ENCODE measurements at places on chromosomes 5 and 9.
A peak's percentile ranks its signal among the peaks of the same experiment; 100 is the strongest.

GRCh38 chr9:36728651-36729520 is 156.2 kb downstream of the MELK start:
- DNase-seq: peak; percentile 86

GRCh38 chr9:91816356-91816755 is 133.7 kb downstream of the ROR2 start:
- no peak for DNase-seq

DNA sequence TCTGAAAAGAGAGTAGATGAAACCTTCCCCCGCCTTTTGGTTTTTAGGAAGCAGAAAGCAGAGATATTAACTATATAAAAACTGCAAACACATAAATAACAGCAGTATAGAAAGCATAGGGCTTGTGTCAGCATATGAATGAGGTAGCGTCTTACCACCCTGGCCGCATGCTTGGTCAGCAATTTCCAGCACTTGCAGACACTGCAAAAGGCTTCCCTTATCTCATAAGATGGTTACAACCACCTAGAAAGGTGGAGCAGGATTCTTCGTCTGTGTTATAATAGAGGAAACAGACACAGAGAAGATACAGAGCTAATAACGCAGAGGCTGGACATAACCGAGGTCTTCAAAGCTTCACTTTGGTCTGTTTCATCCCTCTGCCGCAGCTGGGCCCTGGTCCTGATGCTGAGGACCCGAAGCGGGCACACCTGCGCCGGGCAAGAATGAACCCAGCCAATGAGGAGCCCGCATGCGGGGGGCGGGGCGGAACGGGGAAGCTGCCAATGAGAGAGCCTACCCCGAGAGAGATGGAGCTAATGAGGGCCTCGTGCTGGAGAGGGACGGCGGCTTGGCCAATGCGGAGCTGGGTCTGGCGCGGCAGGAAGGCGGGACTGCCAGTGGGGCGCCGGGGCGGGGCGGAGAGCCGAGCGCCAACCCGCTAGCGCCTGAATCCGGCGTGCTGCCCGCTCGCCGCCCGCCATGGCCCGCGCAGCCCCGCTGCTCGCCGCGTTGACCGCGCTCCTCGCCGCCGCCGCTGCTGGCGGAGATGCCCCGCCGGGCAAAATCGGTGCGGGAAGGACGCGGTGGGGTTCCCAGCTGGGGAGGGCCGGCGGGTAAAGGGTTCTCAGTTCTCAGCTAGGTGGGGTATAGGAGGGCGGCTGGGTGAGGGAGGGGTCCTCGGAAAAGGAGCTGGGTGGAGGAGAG is at the start of gene PCYOX1L:
Gene PCYOX1L, plus strand, starts transcription at position 677 of the 924 bp plus-strand sequence. Its CDS starts 23 bp downstream, at position 700.
- DNase-seq: peak; percentile 95

DNA sequence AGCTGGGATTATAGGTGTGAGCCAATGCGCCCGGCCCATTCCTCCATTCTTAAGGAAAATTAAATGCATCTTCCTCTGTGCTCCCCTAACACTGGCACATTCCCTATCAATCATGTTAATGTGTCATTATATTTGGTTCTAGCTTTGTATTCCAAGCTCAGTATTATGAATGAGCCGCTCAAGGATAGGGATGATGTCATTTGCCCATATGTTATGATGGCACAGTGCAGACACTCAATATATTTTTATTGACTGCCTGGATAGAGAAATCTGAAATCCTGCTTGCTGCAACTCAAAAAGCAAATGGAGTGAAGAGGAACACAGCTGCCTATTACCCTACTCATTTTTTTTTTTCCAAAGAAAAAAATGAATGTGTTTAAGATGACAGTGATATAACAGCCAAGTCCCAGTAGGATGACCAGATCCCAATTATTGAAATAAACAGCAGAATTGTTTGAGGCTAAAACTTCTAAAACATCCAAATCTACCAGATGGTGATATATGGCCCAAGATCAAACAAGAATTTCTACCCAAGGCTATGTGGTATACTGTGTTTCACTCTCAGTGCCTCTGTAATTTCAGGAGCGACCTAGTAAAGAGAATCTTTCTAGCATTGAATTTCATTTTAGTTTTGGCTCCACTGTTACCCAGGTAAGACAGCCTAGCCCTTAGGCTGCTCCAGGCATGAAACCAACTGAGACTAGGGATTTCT is 16.3 kb downstream of the SUSD1 start:
- DNase-seq: no peak

DNA sequence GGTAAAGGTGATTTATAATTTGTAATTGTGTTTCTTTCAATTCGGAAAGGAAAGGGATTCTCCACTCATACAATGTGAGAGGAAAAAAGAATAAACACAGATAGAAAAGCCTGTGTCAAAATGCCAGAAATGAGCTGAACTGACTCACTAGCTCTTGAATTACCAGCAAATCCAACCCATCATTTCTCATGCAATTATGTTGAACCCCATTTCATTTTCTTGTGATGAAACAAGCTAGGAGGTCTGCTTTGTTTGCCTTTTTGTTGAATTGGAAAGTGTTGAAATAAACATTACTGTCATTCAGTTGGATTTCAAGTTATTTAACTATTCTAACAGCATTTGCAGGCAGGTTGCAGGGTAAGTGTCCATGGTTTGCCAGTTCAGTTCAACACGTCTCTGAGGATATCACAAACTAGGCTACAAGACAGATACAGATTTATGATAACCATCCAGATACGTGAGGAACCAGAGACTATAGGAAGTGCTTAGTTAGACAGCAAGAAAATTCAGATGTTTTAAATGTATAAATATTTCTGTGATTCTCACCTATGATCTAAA is 547.2 kb downstream of the MAT2B start:
- DNase-seq: peak; percentile 47

- DNase-seq: no peak
These were observed 23.9 kb upstream of the TERT start for GRCh38 chr5:1318659-1319251.

GRCh38 chr5:10604975-10605374 is 41.1 kb downstream of the ANKRD33B start:
- no peak for DNase-seq

- DNase-seq: peak; percentile 26
These were observed 80.1 kb downstream of the ITGA1 start for GRCh38 chr5:52867809-52868208.

DNA sequence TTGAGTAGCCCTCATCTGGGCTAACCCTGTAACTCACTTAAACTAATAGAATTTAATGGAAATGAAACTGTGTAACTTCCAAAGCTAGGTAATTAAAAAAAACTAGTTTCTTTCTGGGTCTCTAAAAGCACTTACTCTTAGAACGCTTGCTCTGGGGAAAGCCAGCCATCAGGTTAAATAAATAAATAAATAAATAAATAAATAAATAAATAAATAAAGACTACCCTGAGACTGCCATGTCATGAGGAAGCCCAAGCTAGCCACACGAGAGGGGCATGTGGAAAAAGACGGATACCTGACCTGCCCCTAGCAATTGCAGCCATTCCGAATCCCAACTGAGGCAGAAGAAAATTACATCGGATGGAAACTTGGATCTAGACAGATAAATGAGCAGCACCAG is 51.3 kb upstream of the FER start:
- DNase-seq: no peak

DNA sequence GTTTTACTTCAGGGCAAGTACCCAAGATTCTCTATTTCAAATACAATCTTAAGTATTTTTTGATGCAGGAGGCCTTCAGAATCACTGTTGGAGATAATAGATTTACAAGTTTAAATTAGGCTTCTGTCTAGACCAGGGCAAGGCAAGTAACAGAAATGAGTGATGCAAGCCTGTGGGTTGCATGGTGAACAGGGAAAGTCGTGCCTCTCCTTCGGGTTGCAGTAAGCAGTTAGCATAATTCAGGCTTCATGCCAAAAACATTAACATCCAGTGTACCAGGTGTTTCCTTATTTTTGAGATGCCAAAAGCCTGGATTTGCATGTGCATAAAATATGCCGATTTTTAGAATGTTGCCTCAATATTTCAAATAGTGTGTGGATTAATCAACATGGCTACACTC is 369.0 kb downstream of the CAAP1 start:
- DNase-seq: no peak

GRCh38 chr9:35650341-35651158 is at the start of gene SIT1:
Gene SIT1 (minus strand): TSS chr9:35650931. CDS start chr9:35650853, 78 bp downstream.
- DNase-seq: no peak

DNA sequence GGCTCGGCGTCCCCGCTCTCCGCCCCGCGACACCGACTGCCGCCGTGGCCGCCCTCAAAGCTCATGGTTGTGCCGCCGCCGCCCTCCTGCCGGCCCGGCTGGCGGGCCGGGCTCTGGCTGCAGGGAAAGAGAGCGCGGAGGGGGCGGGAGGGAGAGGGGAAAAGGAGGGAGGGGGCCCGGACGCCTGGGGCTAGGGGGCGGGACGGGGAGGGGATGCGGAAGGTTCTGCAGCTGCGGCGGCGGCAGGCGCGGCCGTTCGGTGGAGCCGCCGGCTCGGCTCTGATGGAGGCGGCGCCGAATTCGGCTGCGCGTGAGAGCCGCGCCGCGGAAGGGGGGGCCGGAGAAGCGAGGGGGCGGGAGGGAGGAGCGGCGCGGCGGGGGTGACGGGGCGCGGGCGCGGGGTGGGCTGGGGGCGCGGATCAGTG is at the start of gene MARCHF11:
Gene MARCHF11, minus strand, starts transcription at position 281 of the 425 bp plus-strand sequence. Its CDS starts 216 bp downstream, at position 65.
- DNase-seq: no peak

DNA sequence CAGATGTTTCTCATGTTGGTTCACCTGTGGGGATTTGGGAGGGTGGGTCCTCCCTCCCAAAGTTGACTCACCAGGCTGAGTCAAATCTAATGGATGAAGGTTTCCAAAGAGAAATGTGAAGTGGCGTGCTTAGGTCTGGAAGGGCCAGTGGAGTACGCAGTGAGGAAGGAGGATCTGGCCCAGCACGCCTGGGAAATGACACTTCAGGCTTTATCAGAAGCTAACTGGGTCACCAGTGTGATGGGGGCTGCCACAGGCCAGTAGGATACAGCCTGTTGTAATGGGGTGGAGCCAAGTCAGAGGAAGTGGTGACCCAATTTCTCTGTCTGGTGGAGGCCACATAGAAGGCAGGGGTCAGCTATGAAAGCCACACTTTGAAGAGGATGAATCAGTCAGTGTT is 18.0 kb downstream of the POLR1E start:
- no peak for DNase-seq

- no peak for DNase-seq
These were observed 193.2 kb upstream of the RORB start for GRCh38 chr9:74303945-74304344.

DNA sequence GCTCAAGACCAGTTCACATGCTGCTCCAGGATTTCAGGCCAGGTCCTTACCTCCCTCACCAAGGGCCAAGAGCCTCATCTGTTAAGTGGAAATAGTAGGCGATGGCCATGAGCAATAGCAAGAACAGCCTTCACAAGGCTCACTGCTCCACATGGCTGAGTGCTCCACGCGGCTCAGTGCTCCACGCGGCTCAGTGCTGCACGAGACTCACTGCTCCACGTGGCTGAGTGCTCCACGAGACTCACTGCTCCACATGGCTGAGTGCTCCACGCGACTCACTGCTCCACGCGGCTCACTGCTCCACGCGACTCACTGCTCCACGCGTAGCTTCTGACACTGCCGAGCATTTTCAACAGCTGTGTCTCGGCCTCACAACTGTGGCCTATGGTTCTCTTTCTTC is 36.4 kb upstream of the ADAMTS2 start:
- DNase-seq: no peak

DNA sequence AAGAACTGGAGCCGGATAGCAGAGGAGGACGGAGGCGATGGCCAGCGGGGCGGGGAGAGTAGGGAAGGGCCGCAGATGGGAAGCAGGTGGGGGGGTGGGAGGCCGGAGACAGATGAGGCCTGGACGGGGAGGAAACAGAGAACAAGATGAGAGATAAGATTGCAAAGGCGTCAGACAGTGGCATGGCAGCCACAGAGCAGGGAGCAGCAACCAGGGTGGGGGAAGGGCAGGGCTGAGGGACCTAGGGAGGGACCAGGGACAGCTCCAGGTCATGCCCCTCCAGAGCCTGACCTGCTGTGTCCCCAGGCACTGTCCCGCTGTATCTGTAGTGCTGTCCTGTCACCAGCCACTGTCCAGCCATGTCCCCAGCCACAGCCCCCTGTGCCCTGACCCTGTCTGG is 49.6 kb upstream of the LMX1B start:
- no peak for DNase-seq

DNA sequence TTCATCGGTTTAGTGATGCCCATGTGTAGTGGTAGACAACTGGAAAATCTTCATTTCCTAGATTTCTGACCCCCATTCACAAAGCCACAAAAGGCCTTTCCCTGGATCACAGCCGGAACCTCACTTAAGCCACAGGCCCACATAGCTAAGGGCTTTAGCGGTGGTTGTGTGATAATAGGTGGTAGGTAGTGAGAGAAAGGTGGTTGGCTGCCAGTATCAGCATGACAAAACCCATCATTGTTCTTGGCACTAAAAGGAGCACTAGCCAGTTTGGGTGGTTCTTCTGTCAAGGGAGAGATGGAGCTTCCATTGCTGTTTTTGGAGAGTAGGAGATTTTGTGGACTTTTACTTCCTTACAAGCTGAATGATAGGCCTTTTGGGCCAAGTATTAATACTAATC is 9.7 kb upstream of the SLC36A2 start:
- no peak for DNase-seq

- no peak for DNase-seq
These were observed 1293.9 kb upstream of the CDH6 start for GRCh38 chr5:29899583-29899982.

DNA sequence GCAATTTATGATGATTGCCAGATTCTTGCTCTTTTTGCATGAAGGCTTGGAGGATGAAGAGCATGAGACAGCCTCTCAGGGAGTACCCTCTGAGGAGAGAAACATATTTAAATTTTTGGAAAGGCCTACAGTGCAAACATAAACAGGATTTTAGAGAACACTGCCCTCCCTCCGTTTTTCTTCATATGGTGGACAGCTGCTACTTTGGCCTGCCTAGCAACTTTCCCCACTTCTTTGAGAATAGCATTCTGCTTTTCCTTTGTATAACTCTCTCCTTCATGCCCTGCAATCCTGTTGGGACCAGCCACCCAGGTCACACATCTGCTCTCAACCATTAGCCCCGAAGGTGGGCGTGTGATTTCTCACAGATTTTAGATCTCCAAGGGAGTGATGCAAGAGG is 20.5 kb upstream of the TXN start:
- DNase-seq: no peak

DNA sequence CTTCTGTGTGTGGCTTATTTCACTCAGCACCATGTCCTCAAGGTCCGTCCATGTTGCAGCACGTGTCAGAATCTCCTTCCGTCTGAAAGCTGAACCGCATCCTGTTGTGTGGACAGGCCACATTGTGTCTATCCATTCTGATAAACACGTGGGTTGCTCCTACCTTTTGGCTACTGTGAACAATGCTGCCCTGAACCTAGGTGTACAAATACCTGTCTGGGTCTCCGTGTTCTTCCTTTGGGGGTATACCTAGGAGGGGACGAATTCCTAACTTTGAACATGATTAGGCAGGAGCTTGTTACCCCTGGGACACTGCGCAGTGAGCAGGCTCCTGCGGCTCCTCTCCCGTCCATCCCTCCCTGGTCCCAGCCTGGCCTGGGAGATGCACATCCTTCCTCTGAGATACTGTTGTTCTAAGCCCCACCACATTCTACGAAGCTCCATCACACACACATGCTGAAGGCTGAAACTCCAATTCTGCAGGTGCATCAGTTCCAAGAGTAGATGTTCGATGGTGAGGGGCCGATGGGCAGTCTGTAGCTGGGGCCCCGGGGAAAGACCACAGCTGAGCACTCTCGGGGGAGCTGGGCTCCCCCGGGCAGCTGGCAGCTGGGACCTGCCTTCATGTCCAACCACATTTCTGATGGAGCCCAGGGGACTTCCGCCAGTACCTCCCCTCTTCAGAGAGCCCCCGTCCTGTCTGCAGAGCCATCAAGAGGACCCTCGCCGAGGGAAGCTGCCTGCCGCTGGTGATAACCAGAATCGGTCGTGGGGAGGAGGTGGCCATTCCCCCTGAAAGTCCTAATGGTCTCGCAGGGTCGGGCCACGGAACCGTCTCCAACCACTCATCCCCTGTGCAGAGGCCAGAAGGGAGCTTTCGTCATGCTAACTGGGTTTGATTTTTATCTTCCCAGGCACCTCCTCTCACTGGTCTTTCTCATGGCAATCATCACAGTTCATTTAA is 120.9 kb downstream of the COL23A1 start:
- DNase-seq: no peak
